ENCODE measurements at places on chromosomes 12 and 14.

- no peak for DNase-seq
These were observed 467.1 kb downstream of the RAD51B start for GRCh38 chr14:68286667-68287066.

GRCh38 chr12:49893753-49894750 lies 9.6 kb downstream of the FAIM2 start:
- peak; percentile 20 for DNase-seq

GRCh38 chr12:100867639-100868393 lies 73.2 kb downstream of the ANO4 start:
- no peak for DNase-seq

DNA sequence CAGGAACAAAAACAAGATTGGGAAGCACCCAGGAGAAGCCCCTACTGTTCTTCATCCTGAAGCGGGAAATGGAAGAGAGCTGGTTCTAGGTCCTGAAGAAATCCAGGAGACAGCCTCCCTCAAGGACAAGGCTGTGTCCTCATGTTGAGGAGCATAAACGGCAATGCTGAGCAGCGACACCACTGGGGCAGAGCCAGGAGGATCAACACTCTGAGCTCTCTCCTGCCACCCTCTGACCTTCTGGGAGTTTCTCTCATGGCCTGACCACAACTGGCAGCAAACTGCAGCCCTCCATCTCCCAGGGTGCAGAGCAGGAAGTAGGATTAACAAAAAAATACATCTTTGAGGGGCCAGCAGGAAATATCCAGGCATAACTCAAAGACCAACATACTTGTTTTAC lies 1292.2 kb upstream of the TMEM132C start:
- no peak for DNase-seq
